ENCODE measurements at places on chromosomes 2 and 18.
A peak's percentile ranks its signal among the peaks of the same experiment; 100 is the strongest.

DNA sequence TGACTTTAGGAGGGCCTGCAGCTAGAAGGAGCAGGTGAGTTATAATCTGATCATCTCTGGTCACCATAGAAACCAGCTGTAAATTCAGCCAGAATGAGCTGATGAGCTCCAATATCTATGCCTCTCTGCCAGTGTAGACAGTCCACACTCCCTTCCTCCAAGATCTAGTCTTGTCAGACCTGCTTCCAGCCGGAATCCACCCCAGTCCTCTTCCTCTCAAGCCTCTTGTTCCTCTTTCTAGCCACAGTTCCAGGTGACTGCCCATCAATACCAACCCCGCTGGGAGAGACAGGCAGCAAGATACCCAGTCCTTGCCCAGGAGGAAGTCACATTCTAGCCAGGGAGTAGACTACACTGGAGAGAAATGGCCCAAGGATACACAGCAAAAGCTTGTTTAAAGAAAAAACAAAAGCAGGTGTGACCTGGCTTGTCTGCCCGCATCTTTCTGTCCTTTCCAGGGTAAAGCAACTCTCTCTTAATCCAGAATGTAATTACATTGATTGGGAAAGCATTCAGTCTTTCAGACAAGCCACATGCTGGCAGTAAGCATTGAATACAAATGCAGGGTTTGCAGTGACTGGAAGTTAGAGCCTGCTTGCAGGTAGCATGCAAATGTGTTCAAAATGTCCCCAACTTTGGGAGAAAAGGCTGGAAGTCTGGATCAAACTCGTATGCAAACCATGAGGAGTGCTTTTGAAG lies 9.0 kb upstream of the SLC35F6 start:
- no peak for DNase-seq

- no peak for DNase-seq
Observed at GRCh38 chr2:81767187-81767912, 1462.8 kb upstream of the LRRTM1 start.

GRCh38 chr2:111209045-111209514 lies 88.4 kb downstream of the BCL2L11 start:
- no peak for DNase-seq

DNA sequence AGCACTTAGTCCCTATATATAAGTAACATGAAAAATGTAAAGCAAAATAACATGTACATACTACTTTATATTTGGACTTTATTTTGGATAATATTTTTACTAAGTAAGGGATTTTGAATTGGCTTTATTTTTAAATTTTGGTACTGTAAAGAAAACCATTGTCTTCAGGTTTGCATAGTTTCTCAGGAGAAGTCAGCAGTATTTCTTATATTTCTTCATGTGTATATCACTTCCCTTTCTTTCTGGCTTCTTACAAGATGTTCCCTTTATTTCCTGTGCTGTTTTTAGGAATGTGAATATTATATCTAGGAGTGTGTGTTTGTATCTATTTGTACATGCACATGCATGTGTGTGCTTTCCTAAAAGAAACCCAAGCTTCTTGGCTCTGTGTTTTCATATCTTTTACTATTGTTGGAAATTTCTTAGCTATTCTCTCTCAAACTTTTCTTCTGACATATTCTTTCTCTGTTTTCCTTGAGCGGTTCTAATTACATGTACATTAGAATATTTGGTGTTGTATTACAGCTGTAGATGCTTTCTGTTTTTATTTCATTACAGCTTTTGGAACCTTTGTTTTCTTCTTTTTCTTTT lies 1549.7 kb upstream of the ACVR2A start:
- no peak for DNase-seq

- DNase-seq = no peak
Observed at GRCh38 chr2:27940090-27940671, 49.7 kb downstream of the BABAM2 start.

GRCh38 chr2:79713131-79713785 lies 200.4 kb downstream of the CTNNA2 start:
- no peak for DNase-seq

GRCh38 chr18:62187543-62188510 lies 772 bp downstream of the RELCH start:
- peak; percentile 23 for DNase-seq

DNA sequence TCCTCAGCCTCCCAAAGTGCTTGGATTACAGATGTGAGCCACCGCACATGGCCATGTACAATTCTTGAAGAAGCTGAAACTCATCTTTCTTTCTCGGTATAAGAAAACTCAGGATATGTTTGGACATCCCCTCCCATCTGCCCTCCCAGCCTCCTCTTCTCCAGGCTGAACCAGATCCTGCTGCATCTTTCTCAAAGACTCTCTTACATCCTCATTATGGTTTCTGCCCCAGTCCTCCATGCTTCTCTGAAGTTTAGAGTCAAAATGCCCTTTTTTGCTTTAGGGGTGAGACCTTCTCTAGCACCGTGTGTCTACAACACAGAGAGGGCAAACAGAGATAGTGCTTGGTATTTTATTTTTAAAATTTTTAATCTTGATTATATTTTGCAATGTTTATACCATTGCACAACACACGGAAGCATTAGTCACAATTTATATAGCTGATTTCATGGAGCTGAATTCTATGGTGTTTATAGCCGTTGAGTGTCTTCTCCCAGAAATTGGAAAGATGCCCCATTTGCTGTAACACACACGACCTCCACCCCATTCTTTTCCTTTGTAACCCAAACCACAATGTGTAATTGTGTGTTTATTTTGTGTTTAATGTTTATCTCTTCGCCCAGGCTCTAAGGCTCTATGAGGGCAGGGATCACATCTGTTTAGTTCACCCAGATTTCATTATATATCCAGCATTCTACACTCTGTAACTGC lies 206.0 kb upstream of the TNP1 start:
- DNase-seq = no peak

GRCh38 chr18:49094136-49094535 lies 143.4 kb upstream of the SMAD7 start:
- no peak for DNase-seq

DNA sequence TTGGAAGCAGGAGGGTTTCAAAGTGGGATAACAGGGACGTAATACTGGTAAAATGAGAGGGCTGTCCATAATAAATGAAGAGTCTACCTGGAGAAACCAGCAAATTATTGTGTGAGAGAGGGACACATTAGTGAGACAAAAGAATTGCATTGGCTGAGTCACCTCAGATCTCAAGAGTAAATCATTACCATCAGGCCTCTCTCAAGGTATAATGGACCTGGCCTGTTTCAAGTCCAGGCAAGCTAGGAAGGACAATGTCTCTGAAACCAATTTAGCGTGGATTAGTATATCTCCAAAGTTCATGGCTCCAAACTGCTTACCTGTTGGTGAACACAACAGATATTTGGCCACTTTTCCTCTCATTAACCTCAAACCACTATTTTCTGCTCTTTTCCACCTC lies 471.4 kb downstream of the CMPK2 start:
- no peak for DNase-seq

Data from Jurkat, Clone E6-1 (cell line).